ENCODE measurements at places on chromosomes 13 and 19.

- DNase-seq, result no peak
These were observed at the start of gene TYROBP for GRCh38 chr19:35908010-35908441. TSS of gene TYROBP (minus strand) at chr19:35908295. CDS start at chr19:35908228, 67 bp downstream.

DNA sequence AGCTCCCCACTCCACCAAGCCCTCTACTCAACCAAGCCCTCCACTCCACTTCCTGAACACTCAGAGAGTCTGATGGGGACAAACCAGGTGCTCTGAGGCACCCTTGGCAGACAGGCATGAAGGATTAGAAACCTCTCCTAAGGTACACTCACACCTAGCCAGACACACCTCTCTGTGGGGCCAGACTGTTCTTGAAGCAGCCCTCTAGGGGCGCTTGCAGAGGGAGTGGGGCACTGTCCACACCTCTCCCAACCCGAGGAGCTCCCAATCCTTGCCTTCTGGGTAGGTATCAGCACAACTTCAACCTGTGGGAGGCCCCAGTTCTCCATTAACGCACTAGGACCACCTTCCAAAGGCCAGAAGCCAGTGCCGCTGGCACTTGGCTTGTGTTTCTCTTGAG, 108.7 kb upstream of the VSTM2B start:
- no peak for DNase-seq

DNA sequence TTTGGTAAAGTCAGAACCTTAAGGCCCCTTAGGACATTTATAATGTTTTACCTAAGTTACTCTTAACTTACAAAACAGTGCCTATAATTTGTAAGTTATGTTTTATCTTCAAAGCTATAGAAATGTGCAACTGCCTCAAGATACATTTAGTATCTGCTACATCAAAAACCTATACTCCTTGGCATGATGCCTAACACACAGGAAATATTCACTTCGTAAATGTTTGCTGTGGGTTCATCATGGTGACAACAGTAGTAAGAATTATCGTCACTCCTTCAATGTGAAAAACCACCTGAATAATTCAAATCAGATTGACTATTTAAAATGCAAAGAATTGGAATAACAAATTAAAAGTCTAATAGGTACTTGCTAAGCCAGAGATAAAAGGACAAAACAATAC, 184.1 kb downstream of the DIAPH3 start:
- DNase-seq, result no peak

DNA sequence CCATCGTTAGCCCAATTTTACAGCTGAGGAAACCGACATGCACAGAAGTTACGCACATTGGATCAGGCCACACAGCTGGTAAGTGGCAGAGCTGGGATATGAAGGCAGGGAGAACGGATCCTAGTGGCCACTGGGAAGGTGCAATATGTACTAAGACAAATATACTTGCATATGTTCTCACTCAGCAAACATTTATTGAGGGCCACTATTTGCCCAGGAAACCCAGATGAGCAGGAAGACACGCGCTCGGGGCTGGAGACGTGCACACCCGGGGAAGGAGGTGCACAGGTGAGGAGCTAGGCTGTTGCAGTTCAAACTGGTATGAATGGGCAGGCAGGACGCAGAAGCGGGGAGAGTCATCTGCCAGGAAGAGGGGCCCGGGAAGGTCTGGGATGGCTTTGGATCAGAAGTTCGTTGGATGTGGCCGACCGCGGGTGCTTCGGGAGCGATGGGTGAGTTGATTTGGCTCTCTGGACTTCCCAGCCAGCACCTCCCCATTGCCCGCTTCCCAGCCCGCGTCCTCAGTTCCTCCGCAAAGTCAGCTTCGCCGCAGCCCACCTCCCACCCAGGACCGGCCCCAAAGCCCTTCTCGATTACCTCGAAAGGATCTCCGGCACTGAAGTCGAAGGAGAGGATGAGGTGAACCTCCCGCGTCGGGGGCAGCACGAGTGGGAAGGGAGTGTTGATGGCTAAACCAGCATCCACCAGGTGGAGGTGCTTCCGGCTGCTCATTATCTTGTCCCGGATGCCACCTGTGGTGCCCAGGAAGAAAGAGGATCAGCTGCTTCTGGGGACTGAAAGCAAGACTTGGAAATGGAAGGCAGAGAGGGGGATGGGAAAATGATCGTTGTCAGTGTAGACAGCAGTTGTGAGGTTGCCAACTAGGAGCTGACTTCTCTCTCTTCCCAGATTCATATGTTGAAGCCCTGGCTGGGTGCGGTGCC, 17.8 kb upstream of the CABP5 start:
- no peak for DNase-seq

- no peak for DNase-seq
These were observed 1.4 kb upstream of the CD209 start for GRCh38 chr19:7748756-7749155.

DNA sequence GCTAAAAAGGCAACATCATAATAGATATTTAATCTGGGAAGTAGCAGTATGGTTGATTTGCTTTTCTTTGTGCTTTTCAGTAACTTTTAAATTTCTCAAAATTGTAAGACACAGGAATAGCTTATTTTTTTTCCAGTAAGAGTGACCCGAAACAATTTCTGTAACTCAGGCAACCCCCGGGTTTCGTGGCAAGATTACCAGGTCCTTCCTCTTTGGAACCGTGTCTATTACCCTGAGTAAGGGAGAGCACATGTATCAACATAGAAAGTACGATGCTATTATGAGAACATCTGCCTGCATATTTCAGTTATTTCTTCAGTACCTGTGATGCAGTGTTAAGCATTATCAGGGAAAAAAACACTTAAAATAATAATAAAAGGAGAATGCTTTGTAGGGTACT, 64.1 kb downstream of the DOCK9 start:
- DNase-seq, result no peak

GRCh38 chr13:50701469-50701868, 142.0 kb downstream of the DLEU7 start:
- DNase-seq, result no peak

DNA sequence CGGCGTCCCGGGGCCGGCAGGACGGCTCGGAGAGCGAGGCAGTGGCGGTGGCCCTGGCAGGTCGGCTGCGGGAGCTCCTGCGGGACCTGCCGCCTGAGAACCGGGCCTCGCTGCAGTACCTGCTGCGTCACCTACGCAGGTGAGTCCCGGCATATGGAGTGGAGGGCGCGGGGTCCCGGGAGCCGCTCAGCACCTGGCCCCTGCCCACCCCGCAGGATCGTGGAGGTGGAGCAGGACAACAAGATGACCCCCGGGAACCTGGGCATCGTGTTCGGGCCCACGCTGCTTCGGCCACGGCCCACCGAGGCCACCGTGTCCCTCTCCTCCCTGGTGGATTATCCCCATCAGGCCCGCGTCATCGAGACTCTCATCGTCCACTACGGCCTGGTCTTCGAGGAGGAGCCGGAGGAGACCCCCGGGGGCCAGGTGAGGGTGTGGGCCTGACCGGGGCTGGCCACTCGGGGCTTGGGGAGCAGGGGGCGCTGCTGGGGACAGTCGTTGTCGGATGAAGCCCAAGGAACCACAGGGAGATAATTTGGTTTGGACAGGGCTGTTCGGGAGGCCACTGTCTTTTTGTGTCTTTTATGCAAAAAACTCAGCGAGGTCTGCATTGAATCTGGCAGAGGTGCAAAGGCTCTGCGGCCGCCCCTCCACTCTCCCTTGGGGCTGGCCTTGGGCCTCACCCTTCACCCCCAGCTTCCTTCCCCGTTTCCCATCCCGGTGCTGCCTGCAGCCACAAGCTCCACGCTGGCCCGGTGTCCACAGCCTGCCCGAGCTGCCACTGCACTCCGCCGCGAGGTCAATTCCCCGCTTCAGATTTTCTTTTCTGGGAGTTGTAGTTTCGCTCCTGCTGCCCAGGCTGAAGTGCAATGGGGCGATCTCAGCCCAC, 12.0 kb downstream of the POLR2E start:
- DNase-seq, result peak; percentile 4

DNA sequence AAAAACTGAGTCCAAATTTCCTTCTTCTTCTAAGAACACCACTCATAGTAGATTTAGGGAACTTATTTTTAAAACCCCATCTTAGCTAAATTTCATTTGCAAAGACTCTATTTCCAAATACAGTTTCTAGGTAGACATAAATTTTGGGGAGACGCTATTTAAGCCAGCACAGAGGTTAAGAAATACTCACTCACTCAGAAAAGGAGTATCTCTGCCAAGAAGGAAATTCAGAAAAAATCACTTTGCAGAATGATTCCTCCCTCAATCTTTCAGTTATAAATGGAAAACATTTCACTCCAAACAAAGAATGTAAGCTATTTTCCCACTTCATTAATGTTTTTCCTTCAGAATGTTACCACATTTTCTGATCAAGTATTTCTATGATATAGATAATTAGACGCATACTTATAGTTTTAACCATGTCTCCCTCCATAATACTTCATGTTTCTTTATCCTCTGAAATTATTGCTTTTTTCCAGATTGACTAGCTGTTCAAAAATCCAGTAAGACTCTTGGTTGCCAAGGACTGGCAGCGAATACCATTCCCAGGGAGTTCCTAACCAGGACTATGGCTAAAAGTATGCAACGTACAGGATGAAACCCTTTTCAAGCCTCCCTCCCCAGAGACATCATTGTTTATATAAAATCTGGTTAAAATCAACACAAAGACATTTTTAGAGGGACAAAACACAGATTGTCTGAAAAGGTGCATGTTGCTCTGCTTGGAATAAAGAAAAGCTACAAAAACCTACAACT, 52.5 kb upstream of the RXFP2 start:
- no peak for DNase-seq

GRCh38 chr13:46507981-46508380, 45.0 kb upstream of the LRCH1 start:
- DNase-seq, result no peak

GRCh38 chr13:111611651-111612050, 291.2 kb downstream of the TEX29 start:
- no peak for DNase-seq

DNA sequence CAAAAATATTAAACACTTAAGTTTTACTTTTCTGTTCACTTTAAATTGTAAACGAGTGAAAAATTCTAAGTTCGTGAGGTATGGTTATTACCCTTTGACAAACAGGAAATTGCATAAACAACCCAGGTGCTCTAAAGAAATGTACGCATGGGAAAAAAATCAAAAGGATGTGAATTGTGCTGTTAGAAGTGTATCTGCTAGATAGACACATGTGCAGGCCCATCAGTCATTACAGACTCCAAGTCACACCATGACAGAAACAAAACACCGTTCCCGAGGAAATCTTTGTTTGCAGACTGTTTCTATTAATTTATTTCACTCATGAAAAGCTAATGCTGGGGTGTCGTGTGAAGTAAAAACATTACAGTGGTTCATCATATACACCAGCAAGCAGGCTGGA, 17.0 kb upstream of the DOCK9 start:
- peak; percentile 56 for DNase-seq

DNA sequence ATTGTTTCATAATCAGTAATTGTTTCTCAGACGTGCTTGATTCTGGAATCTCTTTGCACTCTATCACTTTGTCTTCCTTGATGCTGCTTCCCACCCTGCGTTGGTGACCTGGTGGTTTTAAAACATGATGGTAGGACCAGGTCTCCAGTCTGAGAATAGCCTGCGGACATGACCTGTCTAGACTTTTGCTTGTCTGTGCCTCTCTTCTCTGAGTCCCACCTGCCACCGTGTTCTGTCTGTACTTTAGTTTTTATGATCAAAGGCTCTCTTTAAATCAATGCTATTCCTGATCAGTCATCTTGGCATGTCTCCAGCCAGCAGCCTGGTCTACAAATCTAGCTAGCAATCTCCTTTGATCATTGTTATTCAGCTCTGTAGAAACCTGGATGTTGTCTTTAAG, 933.9 kb downstream of the DIAPH3 start:
- no peak for DNase-seq

DNA sequence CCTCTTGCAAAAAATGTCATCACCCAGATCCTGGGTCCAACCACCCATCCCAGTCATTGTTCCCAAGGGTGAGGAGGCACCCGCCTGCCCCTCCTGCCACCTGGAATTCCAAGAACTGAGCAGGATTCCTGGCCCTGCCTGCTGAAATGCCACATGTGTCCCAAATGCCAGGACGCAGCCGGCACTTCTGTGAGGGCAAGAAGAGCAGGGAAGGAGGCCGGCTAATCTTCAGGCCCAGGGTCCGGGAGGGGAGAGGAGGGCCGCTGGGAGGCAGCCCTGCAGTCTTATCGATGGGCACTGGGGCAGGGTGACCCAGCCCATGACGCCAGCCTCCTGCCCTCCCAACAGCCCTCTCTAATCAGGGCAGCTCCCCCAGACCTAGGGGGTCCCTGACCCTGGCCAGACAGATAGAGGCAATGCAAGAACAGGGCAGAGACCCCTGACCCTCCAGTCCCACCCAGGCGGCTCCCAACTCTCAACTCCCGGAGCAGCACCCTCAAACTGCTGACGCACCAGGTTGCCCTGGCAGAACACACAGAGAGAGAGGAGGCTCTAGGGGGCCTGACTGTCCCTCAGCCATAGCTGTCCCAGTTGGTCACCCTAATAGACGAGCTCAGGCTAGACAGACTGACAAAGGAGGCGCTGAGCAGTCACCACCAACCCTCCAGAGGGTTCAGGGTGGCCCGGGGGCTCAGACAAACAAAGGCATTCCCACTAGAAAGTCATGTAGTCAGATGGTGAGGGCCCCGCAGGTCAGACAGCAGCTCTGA, 1.5 kb downstream of the MFSD12 start:
- no peak for DNase-seq

GRCh38 chr13:112177450-112178288, 110.7 kb downstream of the SOX1 start:
- DNase-seq, result no peak
